ENCODE measurements at places on chromosomes 5 and 9. TPM values are rescaled to one million over a fixed set of nuclear protein-coding genes. Genes with fewer than 3 reads are reported as not detected.

GRCh38 chr9:120931231-120932085 is 4.9 kb upstream of the TRAF1 start:
- DNase-seq = no peak

- DNase-seq = no peak
Measured at GRCh38 chr9:128206484-128206883, 3.3 kb downstream of the DNM1 start.

GRCh38 chr9:134765785-134766184 is 114.8 kb upstream of the FCN2 start:
- no peak for DNase-seq

GRCh38 chr5:148957591-148958202 is 105.2 kb downstream of the SH3TC2 start:
- peak; percentile 55 for DNase-seq

GRCh38 chr5:94632024-94632423 is 13.6 kb downstream of the SLF1 start:
- no peak for DNase-seq

DNA sequence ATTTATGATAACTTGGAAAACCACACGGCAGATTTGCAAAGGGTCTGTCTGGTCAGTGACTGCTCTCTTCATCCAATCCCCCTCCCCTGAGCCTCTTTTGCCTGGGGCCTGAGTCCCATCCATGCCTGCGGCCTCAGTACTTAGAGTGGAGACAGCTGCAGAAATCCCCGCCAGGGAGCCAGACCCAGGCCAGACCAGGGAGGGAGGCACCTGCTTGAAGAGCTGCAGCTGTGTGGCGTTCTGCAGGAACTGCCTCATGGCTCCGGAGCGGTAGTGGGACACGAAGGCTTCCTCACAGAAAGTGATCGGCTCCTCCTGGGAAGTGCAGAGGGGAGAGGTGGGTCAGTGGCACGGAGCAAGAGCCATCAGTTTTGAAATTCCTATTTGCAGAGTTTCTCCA is 101.6 kb downstream of the CRB2 start:
- DNase-seq = no peak

DNA sequence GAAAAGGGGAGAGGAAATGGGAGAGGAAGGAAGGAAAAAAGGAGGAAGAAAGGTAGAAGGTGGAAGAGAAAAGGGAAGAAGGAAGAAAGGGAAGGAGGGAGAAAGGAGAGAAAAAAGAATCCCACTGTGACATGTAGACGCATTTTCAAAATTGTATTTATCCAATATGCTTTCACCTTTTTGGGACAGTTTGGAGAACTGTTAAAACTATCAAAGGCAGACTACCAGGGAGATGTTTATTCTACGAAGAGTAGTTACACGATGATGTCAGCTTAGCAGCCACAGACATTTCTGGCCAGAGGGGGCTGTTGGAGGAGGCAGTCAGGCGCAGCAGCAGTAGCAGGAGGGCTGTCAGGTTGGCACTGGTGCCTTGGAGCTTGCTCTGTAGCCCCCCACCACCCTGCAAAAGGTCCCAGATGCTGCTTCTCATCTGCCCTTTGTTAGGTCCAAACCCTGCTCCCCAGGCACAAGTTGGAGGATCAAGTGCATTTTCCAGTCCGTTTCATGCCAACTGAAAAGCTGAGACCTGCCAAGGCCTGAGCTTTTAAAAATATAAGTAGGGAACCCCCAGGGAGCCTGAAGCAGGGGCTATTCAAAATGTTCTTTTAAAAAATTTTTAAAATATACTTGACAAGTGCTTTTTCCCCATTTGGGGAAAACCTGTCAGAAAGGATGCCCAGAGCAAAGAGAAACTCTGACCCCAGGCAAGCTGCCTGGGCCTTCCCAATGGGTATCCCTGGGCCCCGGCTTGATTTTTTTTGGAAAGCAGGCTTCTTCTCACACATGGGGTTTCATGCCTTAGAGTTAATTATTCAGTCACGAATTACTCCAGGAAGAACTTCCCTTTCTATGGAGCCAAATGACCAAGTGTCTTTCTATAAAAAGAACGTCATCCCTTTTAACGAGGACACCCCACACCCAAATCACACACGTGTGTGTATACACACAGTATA is 203.3 kb downstream of the SLIT3 start:
- DNase-seq = no peak

GRCh38 chr9:69253057-69253456 is 72.0 kb upstream of the ENTREP1 start:
- no peak for DNase-seq

DNA sequence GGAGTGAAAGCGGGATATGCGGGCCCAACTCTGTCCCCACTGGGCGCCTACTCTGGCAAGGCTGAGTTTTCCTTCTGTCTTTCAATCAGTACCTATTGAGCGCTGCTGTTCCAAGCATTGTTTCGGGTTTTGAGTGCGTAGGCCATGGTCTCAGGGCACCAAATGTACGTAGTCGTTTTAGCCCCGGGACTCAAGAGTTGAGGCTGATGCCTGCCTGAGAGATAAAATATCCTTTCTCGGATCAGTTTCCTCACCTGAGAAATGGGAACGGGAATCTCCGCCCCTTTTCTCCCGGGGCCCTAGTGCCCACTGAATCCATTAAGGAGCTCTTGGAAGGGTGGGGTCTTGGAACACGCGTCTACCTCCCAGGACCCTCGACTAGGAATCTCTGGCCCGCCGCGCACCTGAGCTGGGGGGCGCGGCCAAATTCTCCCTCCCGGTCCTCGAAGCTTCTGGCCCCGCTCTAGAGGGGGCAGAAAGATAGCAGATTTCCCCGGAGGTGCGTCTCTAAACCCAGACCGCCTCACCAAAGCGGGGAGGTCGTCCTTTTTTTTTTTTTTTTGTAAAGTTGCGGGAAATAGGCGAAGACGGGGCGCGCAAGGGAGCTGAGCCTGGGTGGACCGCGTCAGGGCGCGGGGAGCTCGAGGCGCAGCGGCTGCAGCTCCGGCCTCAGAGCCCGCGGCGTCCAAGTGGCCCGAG is 494 bp upstream of the CXXC5 start:
- no peak for DNase-seq

DNA sequence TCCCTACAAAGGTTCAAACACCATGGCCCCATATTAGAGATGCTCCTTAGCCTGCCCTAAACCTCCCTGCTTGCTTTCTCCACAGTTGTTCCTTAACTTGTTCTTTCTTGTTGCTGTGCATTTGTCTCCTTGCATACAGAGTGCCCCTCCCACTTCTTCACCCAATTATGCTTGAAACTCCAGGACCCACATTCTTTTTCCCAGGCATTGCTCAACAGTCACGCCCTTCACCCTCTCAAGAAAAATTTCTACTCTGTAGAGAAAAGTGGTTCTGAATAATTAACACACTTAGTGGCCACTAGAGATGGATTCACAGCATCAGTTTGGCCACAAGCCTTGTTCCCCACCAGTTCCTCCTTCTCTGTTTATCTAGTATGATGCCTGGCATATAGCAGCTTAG is 57.7 kb downstream of the NREP start:
- DNase-seq = no peak

DNA sequence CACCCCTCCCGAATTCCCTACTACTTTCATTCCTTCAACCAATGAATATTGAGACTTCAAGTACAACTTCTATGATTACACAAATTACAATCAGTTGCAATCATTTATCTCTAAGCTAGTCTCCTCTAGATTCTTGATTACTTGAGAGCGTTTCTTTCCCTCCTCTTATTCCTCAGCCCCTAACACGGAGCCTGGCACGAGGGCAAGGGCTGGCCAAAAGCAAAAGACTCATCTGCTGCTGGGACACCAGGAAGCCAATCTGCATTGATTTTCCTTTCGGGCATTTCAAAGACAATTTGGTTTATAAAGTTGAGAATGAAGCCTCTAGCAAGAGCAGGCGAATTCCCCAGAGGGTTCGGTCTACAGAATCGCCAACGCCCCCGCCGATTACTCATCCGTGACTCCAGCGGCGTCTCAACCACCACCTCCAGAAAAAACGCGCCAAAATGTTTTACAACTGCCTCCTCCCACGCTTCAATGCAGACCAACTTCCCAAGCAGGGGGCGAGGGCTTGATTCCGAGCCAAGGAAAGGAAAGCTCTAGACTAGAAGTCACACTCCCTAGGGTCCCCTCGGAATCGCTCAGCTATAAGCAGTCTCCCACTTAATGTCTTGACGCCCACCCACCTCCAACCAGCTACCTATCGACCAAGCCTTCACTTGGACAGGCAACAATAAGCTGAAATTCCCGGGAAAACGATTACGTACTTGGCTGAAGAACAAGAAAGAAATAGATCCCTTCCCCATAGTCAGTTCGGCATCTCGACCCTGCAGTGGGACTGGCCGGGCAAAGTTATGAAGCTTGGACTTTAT is 1.5 kb downstream of the PCSK1 start:
- DNase-seq = no peak

- no peak for DNase-seq
Measured at GRCh38 chr5:158265931-158266700, 407.2 kb upstream of the CLINT1 start.

GRCh38 chr9:211036-211435 is 3.6 kb upstream of the DOCK8 start:
- no peak for DNase-seq

DNA sequence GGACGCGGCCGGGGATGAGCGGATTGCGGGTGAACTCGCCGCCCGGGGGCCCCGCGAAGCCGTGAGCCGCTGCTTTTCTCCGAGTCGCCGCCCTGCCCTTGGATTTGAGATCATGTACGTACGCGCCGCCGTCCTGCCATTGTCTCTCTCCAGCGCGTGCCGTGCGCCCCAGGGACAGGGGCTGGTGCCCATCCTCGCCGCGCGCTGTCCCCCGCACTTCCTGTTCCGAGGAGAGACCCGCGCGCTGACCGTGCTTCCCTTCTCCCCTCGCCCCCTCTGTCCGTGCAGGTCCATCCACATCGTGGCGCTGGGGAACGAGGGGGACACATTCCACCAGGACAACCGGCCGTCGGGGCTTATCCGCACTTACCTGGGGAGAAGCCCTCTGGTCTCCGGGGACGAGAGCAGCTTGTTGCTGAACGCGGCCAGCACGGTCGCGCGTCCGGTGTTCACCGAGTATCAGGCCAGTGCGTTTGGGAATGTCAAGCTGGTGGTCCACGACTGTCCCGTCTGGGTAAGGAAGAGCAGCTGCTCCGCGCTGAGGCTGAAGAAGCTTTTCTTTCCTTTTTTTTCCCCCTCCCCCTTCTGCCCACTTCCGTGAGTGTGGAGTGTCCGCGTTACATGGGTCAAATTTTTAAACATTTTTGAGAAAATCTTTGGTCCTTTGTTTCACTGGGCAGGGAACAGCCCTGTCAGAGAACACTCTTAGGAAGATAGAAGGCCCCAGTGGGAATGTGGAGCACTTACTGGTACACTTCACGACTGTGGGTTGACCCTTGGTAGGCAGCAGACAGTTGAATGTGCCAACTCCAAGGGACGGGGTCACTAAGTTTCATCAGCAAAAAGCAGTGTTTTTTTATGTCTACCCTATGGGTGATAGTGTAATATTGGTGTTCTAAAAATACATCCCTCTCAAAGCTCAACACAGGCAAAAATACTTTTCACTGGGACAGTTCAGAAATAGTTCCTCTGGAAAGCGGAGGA is 727 bp downstream of the RHOBTB3 start:
- peak; percentile 68 for DNase-seq

DNA sequence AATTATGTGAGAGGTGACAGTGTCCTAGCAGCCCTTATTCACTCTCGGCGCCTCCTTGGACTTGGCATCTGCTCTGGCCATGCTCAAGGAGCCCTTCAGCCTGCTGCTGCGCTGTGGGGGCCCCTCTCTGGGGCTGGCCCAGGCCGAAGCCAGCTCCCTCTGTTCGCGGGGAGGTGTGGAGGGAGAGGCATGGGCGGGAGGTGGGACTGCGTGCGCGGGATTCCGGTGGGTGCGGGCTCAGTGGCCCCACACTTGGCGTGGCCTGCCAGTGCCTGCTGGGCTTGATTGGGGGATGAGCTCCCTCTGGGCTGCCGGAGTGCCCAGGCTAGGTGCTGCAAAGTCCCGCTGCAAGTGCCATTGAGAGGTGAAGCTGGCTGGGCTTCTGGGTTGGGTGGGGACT is 12.9 kb upstream of the DMRTA1 start:
- no peak for DNase-seq

GRCh38 chr5:110896901-110897300 is 158.1 kb downstream of the SLC25A46 start:
- no peak for DNase-seq

DNA sequence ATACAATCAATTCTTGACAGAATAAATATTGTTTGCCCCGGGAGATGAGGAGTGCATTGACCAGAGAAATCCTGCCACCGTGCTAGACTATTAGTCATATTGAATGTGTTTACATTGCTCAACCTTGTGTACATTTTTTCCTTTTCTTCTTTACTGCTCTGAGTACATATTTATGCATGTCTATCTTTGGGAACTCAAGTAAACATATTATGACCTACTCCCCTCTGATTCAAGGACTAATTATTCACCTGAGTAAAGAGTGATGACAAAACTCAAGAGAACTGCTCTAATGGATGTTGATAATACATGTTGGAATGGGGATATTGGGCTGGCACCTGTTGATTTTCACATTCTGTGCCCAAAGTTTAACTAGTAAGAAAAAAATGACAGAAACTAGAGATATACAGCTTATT is 3.9 kb upstream of the SPINK1 start:
- DNase-seq = no peak

ESM1 gene
- total RNA-seq = not detected

APBA1 gene
- 7.1 TPM for total RNA-seq

PHF19 gene
- 2.8 TPM for total RNA-seq

C9orf153 gene
- total RNA-seq = 0.42 TPM

PCDHB8 gene
- total RNA-seq = 0.14 TPM

CD14 gene
- total RNA-seq = 61.0 TPM

KCNV2 gene
- total RNA-seq = not detected

CCL27 gene
- not detected for total RNA-seq

MLANA gene
- 0.05 TPM for total RNA-seq

CCL28 gene
- 1.0 TPM for total RNA-seq

PCDHA12 gene
- not detected for total RNA-seq
